Endothelial cell (in vitro differentiated cells): ENCODE measurements at places on chromosomes 11 and 22. TPM values are rescaled to one million over a fixed set of nuclear protein-coding genes. Genes with fewer than 3 reads are reported as not detected.

Gene SIK2
- total RNA-seq, result 16.3 TPM

Gene KIRREL3
- total RNA-seq, result 0.38 TPM

DNA sequence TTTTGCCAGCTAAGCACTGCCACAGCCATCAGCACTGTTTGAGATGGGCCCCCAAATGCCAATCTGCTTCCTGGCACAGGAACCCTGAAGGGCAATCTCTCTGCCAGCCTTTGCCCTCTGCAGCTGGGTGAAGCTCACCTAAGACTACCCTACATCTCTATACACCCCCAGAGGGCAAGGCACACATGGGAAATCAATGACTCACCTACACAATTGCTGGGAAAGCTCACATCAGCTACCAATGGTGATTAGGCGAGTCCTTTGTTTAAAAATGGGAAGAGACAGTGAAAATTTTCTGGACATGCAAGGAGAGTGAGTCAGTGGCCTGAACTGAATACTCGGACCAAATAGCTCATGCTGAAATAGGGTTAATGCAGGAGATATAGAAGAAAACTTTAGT is 12.6 kb upstream of the PRDM11 start:
- H3K4me3 ChIP-seq, result no peak overlapping the region
- H3K4me1 ChIP-seq, result no peaks in the 10 kb centered on the region
- no peak overlapping the region for H3K27ac ChIP-seq
- H3K27me3 ChIP-seq, result no peaks in the 10 kb centered on the region

Gene OR5B2
- total RNA-seq, result not detected

- H3K36me3 ChIP-seq, result no peaks in the 10 kb centered on the region
- no peaks in the 10 kb centered on the region for H3K4me1 ChIP-seq
- no peak for DNase-seq
Observed at GRCh38 chr11:33652930-33653329, 47.7 kb downstream of the C11orf91 start.
